ENCODE measurements at places on chromosomes 3 and 15.

DNA sequence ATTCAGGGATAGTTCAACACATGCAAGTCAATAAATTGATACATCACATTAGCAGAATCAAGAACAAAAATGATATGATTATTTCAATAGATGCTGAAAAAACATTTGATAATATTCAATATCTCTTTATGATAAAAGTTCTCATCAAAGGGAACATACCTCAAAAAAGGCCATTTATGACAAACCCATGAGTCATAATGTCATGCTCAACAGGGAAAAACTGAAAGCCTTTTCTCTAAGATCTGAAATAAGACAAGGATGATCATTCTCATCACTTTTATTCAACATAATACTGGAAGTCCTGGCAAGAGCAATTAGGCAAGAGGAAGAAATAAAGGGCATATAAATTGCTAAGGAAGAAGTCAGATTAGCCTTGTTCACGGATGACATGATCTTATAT, 54.1 kb upstream of the TMEM158 start:
- no peak for DNase-seq

- no peak for DNase-seq
These were observed 301.9 kb downstream of the CACNA2D3 start for GRCh38 chr3:54424292-54424691.

DNA sequence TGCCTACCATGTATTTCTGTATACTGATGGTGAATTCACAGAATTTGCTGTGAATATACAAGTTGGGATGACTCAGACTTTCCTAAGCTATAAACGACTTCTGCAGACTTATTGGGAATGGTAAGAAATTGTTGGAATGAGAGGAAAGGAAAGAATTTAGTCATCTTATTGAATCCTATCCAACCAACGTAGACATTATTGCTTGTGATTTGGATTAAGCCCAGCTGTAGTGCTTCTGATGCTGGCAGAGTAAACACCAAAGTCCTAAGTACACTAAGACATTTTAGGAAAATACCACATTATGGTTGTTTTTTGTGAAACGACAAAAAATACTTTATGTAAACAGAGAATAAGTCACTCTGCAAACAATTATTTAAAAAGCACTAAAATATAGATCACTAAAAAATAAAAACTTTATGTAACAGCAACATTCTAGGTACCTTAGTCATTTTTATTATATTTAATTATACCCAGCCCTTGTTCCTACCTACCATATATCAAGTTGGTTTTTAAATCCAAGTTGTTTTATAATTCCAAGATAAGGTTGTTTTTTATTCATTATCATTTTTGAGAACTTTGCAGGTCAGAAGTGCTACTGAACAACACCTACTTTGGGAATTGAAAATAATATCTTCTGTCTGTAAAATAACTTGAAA, 99.2 kb upstream of the MLF1 start:
- no peak for DNase-seq

GRCh38 chr15:100022806-100023205, 289.6 kb upstream of the LYSMD4 start:
- no peak for DNase-seq

DNA sequence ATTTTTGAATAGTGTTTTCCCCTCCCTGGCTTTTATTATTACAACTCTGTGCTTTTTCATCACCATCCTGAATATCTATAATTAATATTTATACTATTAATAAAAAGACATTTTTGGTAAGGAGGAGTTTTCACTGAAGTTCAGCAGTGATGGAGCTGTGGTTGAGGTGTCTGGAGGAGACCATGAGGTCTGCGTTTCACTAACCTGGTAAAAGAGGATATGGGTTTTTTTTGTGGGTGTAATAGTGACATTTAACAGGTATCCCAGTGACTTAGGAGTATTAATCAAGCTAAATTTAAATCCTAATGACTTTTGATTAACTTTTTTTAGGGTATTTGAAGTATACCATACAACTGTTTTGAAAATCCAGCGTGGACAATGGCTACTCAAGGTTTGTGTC, 24.4 kb downstream of the CTNNB1 start:
- no peak for DNase-seq

DNA sequence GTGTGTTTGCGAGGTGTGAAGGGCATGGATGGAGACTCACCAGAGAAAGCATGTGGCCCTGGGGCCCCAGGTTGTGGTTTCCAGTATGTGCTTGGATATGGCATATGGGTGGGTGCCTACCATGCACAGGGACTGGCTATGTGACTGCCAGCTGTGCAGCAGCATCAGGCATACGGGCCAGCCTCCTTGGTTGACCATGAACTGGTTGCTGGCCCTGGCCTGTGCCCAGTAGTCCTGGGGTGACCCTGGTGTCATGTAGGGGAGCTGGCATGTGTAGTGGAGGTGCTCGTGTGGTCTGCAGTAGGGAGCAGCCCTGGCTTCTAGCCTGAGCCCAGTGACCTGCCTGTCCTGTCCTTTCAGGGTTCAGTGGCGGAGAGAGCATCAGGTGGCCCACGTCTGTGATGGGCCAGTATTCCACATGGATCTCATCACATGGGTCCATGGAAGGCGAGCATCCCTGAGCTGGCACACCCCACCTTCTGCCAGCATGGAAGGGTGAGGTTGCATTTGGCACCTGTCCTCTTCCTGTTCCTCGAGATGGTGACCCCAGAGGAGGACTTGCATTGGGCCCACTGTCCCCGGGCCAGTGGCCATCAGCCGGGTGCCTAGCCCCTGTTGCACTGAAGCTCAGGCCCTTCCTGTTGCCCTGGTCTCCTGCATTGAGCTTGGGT, 228.9 kb downstream of the SNRPN start:
- no peak for DNase-seq

GRCh38 chr3:131922356-131922755, 112.5 kb downstream of the CPNE4 start:
- no peak for DNase-seq

DNA sequence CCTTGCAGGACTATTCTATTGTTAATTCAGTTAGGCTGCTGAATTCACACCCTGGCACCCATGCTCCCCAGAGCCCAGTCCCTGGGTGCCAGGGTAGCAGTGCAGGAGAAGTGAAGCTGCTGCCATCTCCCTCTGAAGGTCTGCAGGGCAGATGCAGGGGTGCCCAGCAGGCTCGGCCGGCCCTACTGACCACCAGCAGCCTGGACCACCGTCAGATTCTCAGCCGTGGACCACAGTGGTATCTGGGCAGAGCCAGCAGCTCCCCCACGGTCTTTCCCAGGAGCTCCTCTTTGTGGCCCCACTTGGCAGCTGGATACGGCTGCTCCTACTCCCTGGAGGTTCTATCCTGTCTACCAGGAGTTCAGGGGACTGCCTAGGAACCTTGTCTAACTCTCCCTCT, 46.8 kb downstream of the ALDH1L1 start:
- DNase-seq, result no peak

- no peak for DNase-seq
These were observed 44.4 kb upstream of the VGLL3 start for GRCh38 chr3:87035339-87035738.

- no peak for DNase-seq
These were observed 20.4 kb upstream of the EHD4 start for GRCh38 chr15:41992803-41993190.

- DNase-seq, result no peak
These were observed 320.0 kb upstream of the RARB start for GRCh38 chr3:25107918-25108617.

GRCh38 chr3:8981700-8982099, 18.4 kb upstream of the RAD18 start:
- no peak for DNase-seq

DNA sequence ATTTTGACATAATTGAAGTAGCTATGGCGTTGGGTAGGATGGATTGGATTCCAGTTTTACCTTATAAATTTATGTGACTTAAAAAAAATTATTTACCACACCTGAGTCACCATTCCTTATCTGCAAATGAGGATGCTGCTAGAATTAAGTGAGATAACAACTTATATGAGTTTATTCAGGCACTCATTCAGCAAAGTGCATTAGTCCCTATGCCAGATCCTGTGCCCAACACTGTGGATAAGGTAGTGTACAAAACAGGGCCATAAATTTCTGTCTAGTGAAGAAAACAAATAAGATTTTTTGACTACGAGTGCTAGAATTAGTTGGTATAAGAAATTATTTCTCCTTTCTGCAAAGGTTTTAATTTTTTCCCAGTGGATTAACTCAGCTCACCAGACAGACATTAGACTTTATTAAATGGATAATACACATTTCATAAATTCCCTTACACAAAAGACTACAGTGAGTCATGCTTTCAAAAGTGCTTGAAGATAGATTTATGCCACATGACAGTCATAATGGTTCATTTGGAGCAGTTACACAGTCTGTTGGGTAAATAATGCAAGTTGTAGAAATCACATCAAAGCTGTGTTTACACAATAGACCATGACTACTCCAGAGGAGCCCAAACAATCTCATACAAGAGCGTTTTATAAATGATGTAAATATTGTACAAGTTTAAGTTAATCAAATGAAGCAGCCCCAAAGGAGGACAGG, 129.9 kb upstream of the TGFBR2 start:
- DNase-seq, result peak; percentile 6

- no peak for DNase-seq
These were observed 4.6 kb upstream of the DAG1 start for GRCh38 chr3:49465270-49466034.

GRCh38 chr3:176431991-176432390, 765.3 kb downstream of the TBL1XR1 start:
- DNase-seq, result no peak

- DNase-seq, result no peak
These were observed 5.0 kb downstream of the TMEM207 start for GRCh38 chr3:190444576-190445145.

Measured in NCI-H2029 (cell line).